ENCODE measurements at places on chromosomes 13 and 19.
A peak's percentile ranks its signal among the peaks of the same experiment; 100 is the strongest.

DNA sequence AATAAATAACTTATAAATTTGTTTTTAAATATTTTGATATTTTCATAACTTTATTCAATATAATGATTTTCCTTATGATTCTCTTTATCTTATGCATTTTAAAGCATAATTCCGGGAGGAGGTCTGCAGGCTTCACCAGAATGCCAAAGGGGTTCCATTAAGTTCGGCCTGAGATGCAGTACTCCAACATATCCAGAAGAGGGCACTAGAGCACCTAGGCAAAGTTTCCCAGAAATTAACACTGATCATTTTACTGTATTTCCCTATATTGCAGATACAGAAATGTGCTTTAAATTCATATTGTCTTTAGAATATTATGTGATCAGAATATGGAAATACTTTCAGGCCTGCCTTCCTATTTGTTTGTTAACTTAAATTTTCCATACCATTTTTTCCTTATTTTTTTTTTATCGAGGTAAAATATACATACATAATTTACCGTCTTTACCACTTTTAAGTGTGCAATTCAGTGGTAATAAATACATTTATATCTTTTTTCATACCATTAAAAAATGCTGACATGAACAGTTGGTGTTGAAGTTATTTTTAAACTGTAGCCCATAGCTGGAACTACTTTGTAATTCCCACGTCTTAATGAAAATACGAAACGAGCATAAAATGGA is 58.9 kb upstream of the TM9SF2 start:
- DNase-seq = peak; percentile 44

GRCh38 chr19:19628501-19629134 is 598 bp upstream of the LPAR2 start:
- DNase-seq = peak; percentile 51

GRCh38 chr13:39051157-39051556 is 12.9 kb downstream of the NHLRC3 start:
- DNase-seq = no peak

DNA sequence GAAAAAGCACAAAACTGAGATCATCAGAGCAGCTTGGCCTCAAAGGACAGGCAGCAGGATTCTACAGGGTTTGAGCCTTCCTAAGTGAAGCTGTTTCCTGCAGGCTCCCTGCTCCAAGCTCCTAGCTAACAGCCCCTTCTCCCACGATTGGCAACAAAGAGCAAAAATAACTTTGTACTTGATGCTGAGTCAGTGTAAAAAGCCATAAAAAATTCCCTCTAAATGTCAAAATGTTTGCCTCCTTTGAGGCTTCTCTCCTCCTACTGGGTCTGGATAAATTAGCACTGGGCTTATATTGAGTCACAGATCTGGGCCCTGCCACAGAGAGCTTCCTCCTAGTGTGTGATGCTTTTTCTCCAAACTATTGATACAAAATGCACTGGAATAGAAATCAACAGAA is 153.3 kb downstream of the TNFRSF19 start:
- no peak for DNase-seq

- DNase-seq = no peak
Measured at GRCh38 chr13:80481588-80481987, 140.7 kb upstream of the SPRY2 start.

DNA sequence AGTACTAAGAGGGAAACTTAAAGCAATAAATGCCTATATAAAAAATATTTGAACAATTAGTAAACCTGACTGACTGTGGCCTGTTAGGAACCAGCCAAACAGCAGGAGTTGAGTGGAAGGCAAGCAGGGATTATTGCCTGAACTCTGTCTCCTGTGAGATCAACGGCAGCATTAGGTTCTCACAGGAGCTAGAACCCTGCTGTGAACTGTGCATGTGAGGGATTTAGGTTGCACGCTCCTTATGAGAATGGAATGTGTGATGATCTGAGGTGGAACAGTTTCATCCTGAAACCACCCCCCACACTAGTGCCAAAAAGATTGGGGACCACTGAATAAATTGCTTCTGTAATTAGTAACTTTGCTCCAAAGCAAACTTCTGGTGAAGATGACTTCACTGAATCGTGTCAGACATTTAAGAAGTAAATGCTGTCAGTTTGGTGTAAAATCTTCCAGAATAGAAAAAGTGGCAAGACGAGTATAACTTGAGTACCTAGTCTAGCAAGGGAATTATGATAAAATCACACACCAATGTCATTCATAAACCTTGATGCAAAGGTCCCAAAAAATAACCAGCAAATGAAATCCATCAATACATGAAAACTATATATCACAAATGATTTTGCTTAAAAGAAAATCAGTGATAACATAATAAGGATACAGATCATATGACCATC is 53.8 kb downstream of the SLC6A16 start:
- no peak for DNase-seq

- DNase-seq = no peak
Measured at GRCh38 chr13:100983111-100983510, 308.5 kb upstream of the TMTC4 start.

- DNase-seq = no peak
Measured at GRCh38 chr19:12777217-12778016, 2.1 kb upstream of the HOOK2 start.

DNA sequence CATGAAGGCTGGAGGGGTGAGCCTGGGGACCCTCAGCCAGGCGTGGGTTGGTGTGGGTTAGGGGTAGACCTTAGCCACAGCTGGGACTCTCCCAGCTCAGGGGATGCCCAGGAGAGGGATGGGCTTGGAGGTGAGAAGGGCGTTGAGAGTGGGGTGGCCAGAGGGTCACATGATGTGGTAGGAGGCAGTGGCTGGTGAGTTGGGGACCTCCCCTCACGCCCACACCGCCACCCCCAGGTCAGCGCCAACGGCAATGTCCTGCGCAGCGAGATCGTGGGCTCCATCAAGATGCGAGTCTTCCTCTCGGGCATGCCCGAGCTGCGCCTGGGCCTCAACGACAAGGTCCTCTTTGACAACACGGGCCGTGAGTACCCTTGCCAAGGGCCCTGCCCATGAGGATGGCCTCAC is 28.5 kb downstream of the AP1M1 start:
- DNase-seq = no peak
